ENCODE measurements at places on chromosomes 5 and 9. TPM values are rescaled to one million over a fixed set of nuclear protein-coding genes. Genes with fewer than 3 reads are reported as not detected.

Gene FAM120A
- 10.4 TPM for polyA plus RNA-seq

Gene RNF20
- polyA plus RNA-seq = 22.3 TPM

GRCh38 chr9:134984372-134985265, 66.9 kb upstream of the FCN1 start:
- no peak for DNase-seq

DNA sequence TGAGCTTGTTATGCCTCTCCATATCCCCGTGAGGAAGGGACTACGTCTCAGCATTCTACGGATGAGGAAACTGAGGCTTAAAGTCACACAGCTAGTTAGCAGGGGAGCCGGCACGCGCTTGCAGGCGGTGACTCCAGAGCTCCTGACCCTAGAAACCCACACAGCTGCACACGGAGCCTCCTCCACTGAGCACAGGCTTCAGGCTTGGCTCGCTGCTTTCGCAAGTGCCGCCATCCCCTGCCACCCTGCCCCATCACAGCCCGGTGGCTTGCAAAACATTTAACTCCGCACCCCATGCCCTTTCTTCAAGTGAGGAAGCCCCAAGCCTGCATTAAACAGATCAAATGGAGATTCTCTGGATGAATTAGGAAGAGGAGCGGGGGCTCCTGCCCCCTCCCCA, 138.3 kb downstream of the HSD17B3 start:
- no peak for DNase-seq

DNA sequence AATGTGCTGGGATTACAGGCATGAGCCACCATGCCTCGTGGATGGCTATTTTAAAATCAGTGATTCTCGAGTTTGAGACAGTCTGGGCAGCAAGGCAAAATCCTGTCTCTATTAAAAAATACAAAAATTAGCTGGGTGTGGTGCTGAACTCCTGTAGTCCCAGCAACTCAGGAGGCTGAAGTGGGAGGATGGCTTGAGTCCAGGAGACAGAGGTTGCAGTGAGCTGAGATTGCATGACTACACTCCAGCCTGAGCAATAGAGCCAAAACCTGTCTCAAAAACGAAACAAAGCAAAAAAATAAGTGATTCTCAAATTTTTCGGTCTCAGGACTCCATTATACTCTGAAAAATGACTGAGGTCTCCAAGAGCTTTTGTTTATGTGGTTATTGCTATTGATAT, 47.9 kb upstream of the HSPA9 start:
- DNase-seq = no peak
